ENCODE measurements at places on chromosomes 3 and 15. TPM values are rescaled to one million over a fixed set of nuclear protein-coding genes. Genes with fewer than 3 reads are reported as not detected.

DNA sequence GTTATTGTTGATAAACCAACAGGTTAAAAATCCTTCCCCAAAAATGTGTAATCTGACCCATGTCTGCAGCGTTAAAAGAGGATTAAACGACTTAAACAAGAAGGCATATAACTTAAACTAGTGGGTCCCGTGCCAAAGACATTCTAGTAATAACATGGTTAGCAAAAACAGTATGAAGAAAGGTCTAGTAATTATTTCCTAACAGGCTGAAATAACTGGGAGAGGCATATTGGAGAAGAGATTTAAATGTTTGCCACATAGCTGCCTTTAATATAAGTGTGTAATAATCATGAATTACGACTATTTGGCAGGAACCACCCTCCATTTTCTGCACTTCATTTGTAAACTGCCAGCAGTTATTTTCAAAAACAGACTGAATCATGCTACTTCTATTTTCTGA lies 67.7 kb upstream of the CSPG5 start:
- no peaks in the 10 kb centered on the region for H3K27me3 ChIP-seq
- H3K36me3 ChIP-seq = peaks cover 7% of the 10 kb centered on the region
- no peak overlapping the region for H3K27ac ChIP-seq
- H3K4me3 ChIP-seq = no peak overlapping the region
- H3K4me1 ChIP-seq = peaks cover 4% of the 10 kb centered on the region
- DNase-seq = no peak

Gene TUBGCP5
- total RNA-seq = 32.6 TPM

DNA sequence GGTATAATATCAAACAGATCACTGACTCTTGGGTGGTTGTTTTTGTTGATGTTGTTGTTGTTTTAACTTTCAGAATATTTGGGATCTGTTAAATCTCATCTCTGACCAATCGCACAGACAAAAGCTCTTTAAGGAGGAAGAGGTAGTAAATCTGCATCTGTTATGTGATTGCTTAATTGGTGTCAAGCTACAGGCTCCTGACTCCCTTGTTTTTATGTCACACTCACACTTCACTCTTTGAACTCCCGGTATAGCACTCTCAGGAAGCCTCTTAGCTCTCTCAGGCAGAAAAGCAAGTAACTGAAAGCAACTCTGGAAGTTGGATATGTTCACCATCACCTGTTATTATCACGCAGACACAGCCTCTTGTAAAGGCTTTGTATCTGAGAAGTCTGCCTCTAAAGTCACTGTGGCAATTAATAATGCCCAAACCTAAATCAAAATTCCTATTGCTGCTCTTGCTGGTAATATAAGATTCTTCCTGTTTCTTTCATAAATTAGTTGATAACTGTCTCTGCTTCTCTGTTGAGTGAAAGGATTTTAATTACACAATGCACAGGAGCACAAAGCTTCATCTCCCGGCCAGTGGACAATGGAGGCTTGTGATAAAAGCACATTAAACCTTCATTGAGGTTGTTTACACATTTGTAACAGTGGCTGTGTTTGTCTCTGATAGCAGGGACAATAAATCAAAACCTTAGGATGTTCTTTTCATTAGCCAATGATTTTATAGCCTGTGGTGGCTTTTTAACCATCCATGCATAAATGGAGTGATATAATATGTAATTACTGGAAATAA lies 576.7 kb downstream of the MFSD1 start:
- H3K27ac ChIP-seq = no peak overlapping the region
- no peak for DNase-seq
- H3K36me3 ChIP-seq = no peaks in the 10 kb centered on the region
- H3K4me3 ChIP-seq = no peak overlapping the region
- no peaks in the 10 kb centered on the region for H3K27me3 ChIP-seq
- H3K4me1 ChIP-seq = no peaks in the 10 kb centered on the region

- no peak for DNase-seq
- no peak overlapping the region for H3K27ac ChIP-seq
- H3K27me3 ChIP-seq = no peaks in the 10 kb centered on the region
- peaks cover 3% of the 10 kb centered on the region for H3K36me3 ChIP-seq
- no peak overlapping the region for H3K4me3 ChIP-seq
Measured at GRCh38 chr3:71322154-71322553, 261.4 kb downstream of the FOXP1 start.

DNA sequence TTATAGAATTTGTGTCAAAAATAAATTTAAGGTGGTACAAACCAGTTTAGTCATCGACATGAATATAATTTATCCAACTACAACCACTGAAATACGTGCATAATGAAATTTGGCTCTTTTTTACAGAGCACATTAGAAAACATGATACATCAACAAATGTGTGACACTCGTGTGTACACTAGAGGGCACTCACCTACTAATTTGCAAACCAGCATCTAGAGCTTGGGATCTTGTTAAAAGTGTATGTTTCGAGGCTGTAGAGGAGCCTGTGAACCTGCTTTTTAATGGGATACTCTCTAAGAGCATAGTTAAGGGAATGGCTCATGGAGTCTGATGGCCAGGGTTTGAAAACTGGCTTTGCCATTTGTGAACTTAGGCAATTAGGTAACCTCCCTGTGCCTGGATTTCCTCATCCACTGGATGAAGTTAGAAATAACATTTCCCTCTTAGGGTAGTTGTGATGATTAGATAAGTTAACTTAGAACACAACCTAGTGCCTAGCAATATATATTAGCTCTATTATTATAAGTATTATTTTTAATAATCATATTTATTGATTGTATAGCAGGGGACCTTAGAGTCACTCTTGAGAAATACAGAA lies 8.8 kb upstream of the CPOX start:
- no peak overlapping the region for H3K4me3 ChIP-seq
- no peaks in the 10 kb centered on the region for H3K27me3 ChIP-seq
- no peaks in the 10 kb centered on the region for H3K36me3 ChIP-seq

DNA sequence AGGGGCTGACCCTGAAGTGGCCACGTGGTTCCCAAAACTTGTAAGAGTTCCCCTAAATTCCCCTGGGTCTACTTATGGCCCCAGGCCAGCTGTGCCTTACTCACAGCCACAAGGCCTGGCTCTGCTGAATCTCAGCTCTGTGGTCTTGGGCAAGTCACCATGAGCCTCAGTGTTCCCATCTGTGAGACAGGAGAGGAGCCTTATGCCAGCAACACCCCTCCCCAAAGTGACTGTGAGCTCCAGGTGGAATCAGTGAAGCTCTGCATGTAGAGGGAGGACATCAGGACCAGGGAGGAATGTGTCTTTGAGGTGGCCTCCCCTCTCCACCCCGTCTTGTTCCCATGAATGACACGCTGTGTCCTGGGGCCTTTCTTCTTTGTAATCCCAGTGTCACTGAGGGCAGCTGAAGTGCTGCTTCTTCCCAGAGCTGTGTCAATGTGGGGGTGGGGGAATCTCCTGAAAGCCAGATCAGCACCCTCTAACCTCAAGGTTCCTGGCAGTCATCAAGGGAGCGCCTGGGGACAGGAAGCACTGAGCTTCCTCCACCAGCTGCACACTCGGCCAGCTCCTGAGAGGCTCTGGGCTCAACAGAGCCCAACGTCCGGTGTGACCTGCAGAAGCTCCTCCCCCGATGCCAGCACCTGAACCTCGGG lies 258.9 kb downstream of the UACA start:
- no peak overlapping the region for H3K4me3 ChIP-seq
- DNase-seq = peak; percentile 92
- peak overlapping the region; percentile 74 for H3K27ac ChIP-seq
- H3K36me3 ChIP-seq = no peaks in the 10 kb centered on the region
- H3K4me1 ChIP-seq = peaks cover 62% of the 10 kb centered on the region

GRCh38 chr3:71462586-71462985 lies 120.9 kb downstream of the FOXP1 start:
- H3K4me1 ChIP-seq = no peaks in the 10 kb centered on the region
- DNase-seq = no peak
- H3K27me3 ChIP-seq = no peaks in the 10 kb centered on the region
- no peak overlapping the region for H3K4me3 ChIP-seq
- no peak overlapping the region for H3K27ac ChIP-seq
- H3K36me3 ChIP-seq = no peaks in the 10 kb centered on the region

DNA sequence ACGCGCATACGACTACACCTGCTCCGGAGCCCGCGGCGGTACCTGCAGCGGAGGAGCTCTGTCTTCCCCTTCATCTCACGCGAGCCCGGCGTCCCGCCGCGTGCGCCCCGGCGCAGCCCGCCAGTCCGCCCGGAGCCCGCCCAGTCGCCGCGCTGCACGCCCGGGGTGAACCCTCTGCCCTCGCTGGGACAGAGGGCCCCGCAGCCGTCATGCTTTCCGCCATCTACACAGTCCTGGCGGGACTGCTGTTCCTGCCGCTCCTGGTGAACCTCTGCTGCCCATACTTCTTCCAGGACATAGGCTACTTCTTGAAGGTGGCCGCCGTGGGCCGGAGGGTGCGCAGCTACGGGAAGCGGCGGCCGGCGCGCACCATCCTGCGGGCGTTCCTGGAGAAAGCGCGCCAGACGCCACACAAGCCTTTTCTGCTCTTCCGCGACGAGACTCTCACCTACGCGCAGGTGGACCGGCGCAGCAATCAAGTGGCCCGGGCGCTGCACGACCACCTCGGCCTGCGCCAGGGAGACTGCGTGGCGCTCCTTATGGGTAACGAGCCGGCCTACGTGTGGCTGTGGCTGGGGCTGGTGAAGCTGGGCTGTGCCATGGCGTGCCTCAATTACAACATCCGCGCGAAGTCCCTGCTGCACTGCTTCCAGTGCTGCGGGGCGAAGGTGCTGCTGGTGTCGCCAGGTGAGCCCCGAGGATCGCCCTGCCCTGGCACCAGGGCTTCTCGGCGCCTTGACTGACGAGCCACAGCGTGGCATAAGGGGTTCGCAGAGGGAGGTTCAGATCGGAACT lies 420 bp downstream of the SLC27A2 start:
- peaks cover 48% of the 10 kb centered on the region for H3K27me3 ChIP-seq
- H3K4me3 ChIP-seq = peak overlapping the region; percentile 69
- H3K36me3 ChIP-seq = no peaks in the 10 kb centered on the region

Gene ADAMTSL3
- 0.72 TPM for total RNA-seq

DNA sequence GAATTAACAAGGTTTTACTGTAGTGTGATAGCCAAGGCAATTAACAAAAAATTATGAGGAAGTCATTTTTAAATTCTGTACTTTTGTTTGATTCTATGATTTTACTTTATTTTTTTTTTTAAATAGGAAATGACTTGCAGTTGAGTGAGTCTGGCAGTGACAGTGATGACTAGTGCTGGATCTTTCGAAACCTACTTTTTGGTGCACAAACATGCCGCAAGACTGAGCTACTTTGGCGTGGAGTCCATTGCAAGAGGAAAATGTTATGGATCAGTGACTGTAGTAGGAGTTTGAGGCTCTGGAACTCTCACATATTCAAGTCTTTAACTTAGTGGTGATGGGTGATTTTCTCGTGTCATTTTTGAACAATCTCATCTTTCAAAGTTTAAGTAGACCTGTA lies 11.6 kb downstream of the EAF1 start:
- no peak overlapping the region for H3K4me3 ChIP-seq
- peak; percentile 83 for DNase-seq
- peaks cover 69% of the 10 kb centered on the region for H3K36me3 ChIP-seq
- H3K27me3 ChIP-seq = no peaks in the 10 kb centered on the region

DNA sequence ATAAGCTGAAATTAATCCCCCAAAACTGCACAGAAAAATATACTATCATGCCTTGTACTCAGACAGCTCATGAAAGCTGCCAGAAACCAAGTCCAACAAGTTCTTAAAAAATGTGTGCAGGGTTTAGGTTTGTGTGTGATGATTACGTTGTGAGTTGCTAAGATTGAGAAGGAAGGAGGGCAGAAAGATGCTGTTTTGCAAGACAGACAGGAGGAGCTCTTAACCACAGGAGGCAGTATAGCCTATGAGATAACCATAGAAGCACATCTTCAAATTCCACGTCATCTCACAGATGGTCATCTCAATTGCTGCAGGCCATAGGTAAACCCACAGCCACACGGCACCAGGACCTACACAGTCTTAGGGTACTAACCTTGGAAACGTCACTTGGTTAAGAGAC lies 191.9 kb downstream of the STT3B start:
- peak; percentile 67 for DNase-seq
- H3K36me3 ChIP-seq = no peaks in the 10 kb centered on the region
- no peaks in the 10 kb centered on the region for H3K27me3 ChIP-seq
- no peaks in the 10 kb centered on the region for H3K4me1 ChIP-seq
- no peak overlapping the region for H3K27ac ChIP-seq

Gene TRH
- under 0.01 TPM for total RNA-seq

DNA sequence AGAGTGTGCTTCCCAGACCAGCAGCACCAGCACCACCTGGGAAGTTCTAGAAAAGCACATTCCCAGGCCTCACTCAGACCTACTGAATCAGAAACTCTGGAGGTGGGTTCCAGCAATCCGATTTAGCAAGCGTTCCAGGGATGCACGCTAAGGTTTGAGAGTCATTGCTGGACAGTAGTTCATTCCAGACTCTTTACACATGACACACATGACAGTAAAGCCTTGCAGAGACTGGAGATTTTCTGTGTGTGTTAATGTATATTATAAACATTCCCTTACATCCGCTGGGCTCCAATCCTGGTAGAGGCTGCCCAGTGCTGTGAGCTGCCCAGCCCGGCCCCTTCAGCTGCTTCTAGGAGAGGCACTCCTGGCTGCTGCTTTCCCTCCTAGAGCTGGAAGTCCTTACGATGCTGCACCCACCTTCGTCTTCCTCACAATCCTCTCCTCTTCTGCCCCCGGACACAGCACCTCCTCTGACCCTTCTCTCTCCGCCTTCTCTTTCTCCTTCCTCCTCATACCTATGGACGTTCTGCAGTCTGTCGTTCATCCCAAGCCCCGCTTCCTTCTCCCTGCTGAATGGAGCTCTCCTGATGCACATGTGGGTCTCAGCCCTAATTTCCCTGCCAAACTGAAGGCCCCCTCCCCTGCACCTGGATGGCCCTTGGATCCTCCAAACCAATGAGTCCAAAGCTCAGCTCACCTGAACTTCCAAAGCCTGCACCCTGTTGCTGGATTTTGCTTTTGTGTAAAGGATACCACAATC lies 44.4 kb downstream of the ITGA11 start:
- H3K4me1 ChIP-seq = peaks cover 64% of the 10 kb centered on the region
- no peak for DNase-seq
- H3K4me3 ChIP-seq = no peak overlapping the region
- H3K36me3 ChIP-seq = peaks cover 59% of the 10 kb centered on the region
- no peak overlapping the region for H3K27ac ChIP-seq

DNA sequence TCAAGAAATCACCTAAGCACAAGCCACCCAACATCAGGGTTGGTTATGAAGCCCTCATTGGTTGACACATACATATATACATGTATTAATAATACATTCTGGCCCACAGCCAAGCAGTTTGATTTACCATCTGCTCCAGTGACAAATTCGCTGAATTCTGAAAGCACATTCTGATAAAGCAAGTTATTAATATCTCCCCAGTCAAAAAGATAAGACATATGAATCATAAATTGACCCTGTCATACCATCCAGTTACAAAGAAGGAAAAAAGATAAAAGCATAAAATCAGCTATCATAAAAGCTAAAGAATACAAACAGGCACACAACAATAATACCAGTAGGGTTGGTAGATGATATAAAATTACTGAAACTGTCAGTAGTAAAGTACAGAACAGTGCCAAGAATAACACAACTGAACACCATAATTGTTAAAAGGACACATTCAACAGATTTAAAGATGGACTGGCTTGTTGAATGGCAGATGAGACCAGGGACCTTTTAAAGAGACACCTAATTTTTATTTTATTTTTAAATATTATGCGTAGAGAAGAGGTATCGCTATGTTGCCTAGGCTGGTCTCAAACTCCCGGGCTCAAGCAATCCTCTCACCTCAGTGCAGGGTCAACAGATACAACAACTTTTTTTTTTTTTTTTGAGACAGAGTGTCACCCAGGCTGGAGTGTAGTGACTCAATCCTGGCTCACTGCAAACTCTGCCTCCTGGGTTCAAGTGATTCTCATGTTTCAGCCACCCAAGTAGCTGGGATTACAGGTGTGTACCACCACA lies 7.7 kb downstream of the SNX4 start:
- no peak overlapping the region for H3K4me3 ChIP-seq
- H3K36me3 ChIP-seq = peaks cover 24% of the 10 kb centered on the region
- H3K27ac ChIP-seq = peak overlapping the region; percentile 21
- peak; percentile 32 for DNase-seq
- no peaks in the 10 kb centered on the region for H3K27me3 ChIP-seq

Measured in osteoblast (primary cell).